NCI-H526 treated with DMSO at 0.1 percent for 48 hours (cell line): ENCODE measurements at places on chromosomes 1 and 21.

DNA sequence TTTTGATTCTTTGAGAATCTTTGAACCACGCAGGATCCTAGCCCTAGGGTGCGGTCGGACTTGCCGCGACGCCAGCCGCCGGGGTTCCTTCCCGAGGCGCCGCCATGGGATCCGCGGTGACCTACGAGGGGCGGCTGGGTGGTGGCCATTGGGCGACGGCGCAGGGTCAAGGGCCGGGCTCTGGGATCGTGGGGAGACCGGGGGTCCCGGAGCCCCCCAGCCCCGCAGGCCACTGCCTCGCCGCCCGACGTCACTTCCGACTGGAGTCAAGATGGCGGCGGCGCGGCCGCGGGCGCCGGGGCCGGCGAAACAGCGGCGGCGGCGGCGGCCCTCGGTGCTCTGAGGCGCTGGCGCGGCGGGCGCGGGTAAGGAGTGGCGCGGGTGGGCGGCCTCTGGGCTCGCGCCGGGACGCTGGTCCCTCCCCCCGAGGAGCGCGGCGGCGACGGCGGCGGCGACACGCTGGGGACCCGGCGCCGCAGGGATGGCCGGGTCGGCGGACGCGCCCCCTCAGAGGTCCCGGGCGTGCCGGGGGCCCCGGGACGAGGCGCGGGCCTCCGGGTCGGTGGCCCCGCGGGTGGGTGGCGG, at the start of gene PRDM2:
Gene PRDM2, plus strand, starts transcription at position 253 of the 585 bp plus-strand sequence. CDS start 15,418 bp downstream, outside the sequence.
- no peak for DNase-seq

GRCh38 chr1:23869051-23869450, 961 bp upstream of the FUCA1 start:
- DNase-seq: no peak

- no peak for DNase-seq
Observed at GRCh38 chr1:53308506-53308905, 19.4 kb downstream of the LRP8 start.

DNA sequence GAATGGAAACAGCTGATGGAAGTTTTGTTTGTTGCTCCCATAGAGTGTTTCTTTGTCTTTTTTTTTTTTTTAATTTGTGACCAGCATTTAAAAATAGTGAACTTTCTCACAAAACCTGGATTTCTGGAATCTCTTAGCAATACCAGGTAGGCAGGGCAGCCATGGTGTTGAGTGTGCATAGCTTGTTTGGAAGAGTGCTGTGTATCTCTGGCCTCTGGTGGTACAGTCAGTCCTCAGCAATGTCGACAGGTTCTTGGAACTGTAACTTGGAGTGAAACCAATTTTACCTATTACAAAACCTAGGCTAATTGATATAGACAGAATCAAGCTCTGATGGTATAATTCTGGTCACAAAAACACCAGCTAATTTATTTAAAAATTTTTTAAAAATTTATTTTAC, 6.7 kb downstream of the AADACL3 start:
- DNase-seq: no peak

DNA sequence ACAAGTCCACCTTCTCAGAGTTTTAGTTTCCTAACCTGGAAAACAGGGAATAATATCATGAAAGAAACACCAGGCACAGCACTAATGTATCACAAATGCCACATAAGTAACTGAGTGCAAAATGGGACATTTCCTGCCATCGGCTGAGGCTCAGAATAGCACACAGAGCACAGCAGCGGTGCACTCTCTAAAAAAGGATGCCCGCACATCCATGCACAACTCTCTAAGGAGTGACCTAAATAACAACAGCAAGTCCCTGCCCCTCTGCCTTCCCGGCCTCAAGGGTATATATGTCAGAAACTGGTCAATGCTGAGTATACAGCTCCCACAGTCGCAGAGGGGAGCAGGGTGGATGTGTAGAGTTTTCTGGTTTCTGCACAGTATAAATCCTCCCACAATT, 100.1 kb upstream of the ERG start:
- no peak for DNase-seq

DNA sequence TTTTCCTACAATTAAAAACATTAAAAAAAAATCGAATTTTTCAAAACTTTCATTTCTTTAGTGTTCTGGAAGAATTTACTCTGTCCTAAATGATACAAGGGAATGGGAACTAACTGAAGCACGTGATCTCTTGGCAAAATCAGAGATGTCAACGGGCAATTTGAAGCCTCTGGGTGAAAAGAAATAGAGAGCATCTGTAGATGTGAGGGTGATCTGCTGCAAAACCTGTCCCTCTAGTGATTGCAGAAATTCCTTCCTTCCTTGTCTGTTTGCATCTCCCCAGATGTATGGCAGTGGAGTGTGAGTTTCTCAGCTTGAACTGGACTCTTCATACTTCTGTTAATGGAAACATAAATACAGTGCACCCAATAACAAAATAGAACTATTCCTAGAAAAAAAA, 100.5 kb upstream of the S1PR1 start:
- no peak for DNase-seq

DNA sequence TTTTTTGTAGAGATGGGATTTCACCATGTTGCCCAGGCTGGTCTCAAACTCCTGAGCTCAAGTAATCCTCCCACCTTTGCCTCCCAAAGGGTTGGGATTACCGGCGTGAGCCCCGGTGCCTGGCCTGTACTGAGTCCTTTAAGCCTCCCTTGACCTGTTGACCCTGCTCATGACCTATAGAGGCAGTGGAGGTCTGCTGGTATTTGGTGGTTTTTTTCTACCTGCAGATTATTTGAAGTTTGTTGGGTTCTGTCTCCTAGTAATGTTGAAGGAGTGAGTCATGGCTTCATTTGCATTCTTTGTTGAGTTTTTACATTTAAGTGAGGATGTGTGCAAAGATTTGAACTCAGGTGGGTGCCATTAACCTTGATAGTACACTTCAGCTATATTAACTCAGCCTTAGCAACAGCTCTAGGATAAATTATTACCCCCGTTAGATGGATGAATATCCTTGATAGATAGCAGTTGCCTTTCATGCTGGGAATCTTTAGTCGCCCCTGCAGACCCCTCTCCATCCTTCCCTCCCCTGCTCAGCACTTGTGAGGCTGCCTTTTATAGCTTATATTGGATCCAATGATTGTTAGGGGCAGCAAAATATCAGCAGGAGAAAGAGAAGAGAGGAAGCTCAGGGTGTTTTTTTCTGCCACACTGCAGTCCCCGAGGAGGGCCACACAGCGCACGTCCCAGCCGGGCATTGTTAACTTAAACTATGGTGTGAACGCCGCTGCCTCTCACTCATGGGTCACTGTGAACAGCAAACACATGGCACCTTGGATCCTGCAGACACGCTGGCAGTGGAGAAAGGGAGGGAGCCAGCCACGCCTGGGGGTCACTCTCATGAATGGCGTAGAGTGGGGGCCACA, 14.9 kb upstream of the NPPB start:
- no peak for DNase-seq

- peak; percentile 50 for DNase-seq
Observed at GRCh38 chr1:94335950-94336349, 82.2 kb upstream of the ABCD3 start.
